ENCODE measurements at places on chromosomes 3 and 15. TPM values are rescaled to one million over a fixed set of nuclear protein-coding genes. Genes with fewer than 3 reads are reported as not detected.

SYNPR gene
- total RNA-seq: not detected

KNG1 gene
- total RNA-seq: not detected

FETUB gene
- total RNA-seq: not detected

IP6K2 gene
- total RNA-seq: 52.3 TPM

RTP3 gene
- total RNA-seq: not detected

ESYT3 gene
- total RNA-seq: 0.06 TPM

XYLB gene
- total RNA-seq: 3.0 TPM

TXNRD3 gene
- total RNA-seq: 7.4 TPM

ACVR2B gene
- 1.1 TPM for total RNA-seq

- no peak for DNase-seq
Observed at GRCh38 chr15:45291822-45292582, 40.0 kb downstream of the SLC28A2 start.

DNA sequence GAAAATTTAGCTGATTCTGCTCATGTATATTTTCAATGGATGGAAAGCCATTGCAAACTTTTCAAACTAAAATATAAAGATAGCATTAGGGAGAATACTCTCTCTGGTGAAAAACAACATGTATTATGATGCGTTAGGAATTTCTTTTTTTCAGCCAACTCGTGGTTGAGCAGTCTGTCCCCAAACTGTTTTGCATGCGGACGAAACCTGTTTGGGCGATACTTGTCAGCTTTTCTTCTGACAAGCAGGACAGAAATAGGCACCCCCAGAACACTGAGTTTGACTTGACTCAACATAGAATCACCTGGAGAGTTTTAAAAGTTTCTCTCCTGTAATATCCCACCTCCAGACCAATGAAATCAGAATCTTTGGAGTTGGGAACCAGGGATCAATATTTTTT is 417.5 kb upstream of the TPRG1 start:
- no peak for DNase-seq

- DNase-seq: no peak
Observed at GRCh38 chr3:41192885-41193284, 6.4 kb upstream of the CTNNB1 start.

- DNase-seq: no peak
Observed at GRCh38 chr15:48631176-48631770, 14.2 kb downstream of the FBN1 start.

GRCh38 chr3:149314807-149315578 is 18.4 kb downstream of the TM4SF18 start:
- DNase-seq: peak; percentile 68

DNA sequence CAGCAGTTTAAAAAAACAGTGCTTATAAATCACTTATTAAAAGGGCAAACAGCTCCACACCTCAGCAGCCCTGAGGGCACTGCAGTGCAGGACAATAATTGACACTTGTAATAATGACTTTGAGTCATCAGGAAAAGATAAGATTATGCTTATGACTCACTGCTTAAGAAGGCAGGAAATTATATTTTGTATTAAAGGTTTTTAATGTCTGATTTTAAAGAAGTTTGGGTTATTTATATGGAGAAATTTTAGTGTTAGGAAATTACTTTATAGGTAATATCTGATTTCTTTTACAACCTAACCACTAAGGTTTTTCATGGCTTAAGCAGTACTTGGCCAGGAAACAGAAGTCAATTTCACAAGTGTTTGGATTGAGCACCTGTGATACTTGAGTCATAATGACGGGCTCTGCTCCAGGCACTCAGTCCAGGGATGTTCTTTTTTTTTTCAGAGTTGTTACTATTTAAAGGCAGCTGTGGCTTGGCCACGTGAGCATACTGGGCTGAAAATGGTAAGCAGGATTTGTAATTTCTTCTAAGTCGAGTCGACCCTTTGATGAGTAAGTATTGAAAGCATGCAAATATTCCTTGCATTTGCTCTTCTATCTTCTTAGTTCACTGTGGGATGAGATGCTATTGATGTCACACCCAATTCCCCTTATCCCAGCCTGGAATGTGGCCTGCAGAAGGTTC is 21.6 kb upstream of the SLC6A20 start:
- no peak for DNase-seq

DNA sequence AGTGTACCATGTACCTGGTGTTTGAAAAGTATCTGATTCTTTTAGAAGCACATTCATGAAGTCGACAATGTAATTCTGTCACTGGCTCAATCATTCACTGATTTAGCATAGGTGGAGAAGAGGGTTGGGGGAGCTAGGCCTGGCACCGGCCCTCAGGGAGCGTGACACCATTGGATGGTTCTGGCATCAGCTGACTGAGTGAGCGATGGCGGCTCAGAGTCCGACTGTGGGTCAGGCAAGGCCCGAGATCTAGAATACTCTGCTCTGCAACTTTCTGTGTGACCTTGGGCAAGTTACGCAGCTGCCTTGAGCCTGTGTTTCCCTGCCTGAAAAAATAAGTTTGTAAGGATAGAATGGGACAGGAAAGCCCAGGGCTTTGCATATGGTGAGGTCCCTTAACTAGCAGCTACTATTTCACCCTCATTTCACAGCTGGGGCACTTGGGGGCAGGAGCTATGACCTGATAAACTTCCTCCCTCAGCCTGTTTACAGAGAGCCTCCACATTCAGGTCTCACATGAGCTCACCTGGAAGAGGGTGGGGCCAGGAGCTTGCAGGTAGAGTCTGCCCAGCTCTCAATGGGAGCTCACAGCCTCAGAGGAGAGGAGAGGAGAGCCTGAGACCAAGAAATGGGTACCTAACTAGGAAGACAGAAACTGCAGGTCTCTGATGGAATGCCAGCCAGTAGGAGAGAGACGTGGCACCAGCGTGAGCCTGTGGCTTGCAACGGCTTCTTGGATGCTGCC is 153.7 kb upstream of the TLE3 start:
- no peak for DNase-seq

DNA sequence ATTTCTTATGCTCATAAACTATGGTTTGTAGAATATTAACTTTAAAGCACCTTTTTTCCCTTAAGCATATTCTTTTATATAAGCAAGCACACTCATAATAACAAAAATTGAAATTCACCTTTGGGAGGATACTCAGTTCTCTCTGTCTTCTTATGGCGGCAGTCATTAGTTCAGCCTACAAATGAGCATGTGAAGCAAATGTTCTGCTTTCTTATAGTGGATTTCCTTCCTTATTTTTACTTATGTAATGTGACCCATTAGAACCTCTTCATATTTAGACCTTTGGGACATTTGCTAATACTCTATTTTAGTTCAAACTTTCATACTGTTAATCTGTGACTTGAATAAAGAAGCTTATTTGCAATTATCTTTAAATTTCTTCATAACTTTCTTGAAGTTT is at the start of gene P2RY13:
Gene P2RY13 (minus strand): TSS at position 187 of the 400 bp plus-strand sequence. CDS start 21 bp downstream, at position 166.
- no peak for DNase-seq

DNA sequence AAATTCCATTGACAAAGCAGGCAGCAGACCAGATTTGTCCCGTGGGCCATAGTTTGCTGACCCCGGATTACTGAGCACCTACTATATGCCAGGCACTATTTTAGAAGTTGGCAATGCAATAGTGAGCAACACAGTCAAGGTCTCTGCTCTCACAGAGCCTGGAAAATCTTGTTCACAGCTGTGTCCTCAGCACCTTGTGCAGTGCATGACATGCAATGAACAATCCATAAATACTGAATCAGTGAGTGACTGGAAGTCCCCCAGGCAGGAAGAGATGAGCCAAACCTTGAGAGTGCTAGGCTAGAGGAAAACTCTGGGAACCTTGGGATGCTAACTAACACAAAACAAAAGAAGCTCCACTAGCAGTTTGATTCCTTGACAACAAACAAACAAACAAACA is 14.4 kb downstream of the TM4SF1 start:
- no peak for DNase-seq
